ENCODE measurements at places on chromosomes 7 and 10.

- DNase-seq: no peak
Observed at GRCh38 chr7:1883834-1884582, 213.9 kb downstream of the ELFN1 start.

DNA sequence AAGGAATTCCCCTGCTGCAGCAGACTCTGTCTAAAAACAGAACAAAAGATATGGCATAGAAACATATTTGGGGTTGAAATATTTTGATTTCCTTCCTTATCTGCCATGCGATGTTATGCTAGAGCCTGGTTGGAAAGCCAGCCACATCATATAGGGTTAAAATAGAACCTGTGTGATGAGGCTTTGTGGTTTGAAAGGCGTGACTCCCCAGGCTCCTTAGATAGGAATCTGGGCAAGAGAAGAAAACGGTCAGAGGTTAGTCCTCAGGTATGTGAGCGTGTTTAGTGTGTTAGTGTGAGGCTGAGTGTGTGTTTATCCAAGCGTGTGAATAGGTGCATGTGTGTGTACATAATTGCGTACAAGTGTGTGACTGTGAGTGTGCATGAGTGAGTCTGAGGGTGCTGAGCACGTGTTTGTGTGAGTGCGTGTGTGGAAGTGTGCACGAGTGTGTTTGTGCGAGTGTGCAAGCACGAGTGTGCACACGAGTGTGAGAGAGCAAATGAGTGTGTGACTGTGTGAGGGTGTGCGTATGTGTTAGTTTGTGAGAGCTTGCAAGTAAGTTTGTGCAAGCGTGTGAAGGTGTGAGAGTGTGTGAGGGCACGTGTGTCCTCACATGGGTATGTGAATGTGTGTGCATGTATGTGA lies 79.9 kb downstream of the COL26A1 start:
- DNase-seq: no peak

- DNase-seq: no peak
Observed at GRCh38 chr10:63605197-63605967, 84.2 kb downstream of the REEP3 start.

GRCh38 chr7:100892364-100893317 lies 3.0 kb downstream of the ACHE start:
- DNase-seq: no peak

- DNase-seq: no peak
Observed at GRCh38 chr10:11035301-11035991, 17.8 kb downstream of the CELF2 start.

DNA sequence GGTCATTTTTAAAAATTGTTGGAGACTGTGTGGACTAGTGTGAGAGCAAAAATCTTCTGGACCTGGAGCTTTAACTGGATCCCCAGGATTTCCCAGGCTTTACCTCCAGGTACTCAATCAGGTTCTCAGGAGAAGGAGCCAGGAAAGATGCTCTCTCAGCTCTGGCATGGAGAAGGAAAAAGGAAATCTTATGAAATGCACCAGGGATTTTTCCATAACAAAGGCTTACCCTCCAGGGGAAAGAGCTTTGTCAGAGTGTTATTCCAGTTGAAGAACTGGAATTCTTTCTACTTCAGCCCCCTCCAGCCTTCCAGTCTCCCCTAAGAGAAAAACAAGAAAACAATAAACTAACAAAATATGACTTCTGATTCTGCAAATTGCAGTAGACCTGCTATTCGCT lies 436.7 kb upstream of the ANKRD30A start:
- DNase-seq: no peak

GRCh38 chr10:80486785-80487420 lies 32.8 kb downstream of the TSPAN14 start:
- no peak for DNase-seq

DNA sequence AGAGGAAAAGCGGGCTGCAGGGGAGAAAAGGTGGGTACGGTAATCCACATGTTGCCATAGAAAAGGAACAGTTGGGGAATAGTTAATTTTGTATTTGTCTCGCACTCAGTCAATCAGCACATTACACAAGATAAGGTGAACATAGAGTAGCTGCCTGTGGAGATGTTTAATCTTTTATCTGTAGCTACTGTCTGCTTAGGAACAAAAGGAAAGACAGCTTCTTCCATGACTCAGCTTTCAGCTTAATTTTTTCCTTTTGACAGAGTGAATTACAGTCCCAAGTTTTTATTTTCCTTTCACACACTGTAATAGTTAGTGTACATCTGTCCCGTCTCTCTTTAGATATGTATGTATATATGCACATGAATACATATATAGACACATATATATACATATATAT lies 39.3 kb upstream of the PODXL start:
- no peak for DNase-seq

DNA sequence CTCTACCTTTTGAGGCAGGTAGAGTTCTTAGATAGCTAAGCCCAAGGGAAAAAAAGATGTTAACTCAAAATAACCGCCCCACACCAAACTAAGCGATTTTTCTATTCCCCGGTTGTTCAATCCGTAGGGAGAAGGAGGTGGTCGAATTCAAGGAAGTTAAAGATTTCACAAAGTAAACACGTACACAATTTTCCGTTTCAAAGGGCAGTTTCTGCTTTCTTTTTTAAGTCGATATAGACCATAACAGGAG lies 842 bp downstream of the KBTBD2 start:
- no peak for DNase-seq

- no peak for DNase-seq
Observed at GRCh38 chr7:95045236-95045923, 138.0 kb downstream of the PPP1R9A start.

DNA sequence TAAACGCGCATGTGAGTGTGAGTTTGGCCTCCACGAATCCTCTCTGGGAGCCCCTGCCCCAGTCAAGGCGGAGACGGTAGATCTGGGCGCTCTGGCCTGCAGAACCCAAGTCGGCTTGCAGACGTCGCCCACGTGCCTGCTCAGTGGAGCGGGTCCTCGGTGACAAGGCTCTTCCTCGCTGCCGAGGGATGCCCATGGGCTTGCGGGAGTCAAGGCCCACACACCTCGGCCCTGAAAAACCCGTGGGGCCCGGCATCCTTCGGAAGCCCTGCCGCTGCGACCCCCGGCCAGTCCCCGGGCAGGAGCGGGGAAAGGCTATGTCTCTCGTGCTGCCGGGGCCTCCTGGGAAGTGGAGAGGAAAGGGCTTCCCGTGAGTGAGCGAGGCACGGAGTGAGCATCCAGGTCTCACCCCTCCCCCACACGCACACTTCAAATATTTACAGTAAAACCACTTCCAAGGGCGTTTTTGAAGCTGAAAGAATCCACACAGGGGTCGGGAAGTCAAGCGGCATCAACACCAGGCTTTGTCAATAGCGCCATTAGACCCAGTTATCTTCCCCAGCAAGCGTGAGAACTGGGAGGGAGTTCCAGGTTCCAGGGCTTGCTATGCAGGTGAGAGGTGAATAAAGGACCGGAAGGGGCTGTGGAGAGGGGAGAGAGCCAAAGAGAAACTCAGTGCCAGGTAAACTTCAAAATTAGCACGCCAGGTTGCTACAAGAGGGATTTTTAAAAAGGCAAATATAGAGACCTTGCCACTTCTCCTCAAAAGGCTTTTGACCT lies 1.1 kb upstream of the MNX1 start:
- DNase-seq: no peak

DNA sequence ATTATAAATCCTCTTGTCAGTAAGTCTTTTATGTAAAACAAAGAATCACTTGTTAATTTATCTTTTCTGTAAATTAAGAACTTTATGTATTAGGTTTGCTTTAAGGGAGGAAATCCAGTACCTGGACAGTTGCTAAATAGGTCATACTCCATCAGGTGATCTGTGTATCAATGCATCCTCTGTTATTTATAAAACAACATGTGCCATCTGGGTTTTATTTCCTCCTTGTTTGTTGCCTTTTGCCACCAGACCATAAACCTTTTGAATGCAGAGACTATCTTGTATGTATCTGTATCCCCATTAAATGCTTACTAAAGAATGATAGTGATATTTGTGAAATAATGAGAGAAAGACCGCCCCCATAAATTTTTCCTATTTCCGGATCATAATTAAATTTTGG lies 70.0 kb downstream of the SLC35B4 start:
- DNase-seq: no peak

DNA sequence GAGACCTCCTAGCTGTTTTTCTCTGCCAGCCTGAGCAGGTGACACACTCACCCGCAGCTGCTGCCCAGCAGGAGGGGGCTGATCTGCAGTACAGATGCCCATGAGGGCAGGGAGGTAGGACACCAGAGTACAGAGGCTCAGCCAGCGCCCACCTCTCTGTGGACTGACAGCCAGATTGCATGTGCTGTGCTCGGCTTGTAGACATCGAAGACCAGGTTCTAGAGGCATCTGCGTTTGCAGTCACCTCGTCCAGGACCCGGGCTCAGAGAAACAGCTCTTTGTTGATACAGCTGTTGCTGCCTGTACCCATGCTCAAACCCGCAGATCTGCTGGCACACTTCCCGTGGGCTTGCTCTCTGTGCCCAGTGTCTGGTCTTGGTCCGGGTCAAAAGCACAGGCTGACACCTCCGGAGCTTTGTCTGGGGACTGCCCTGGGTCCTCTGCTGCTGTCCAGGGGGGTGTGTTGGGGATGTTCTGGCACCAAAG lies 224.7 kb downstream of the GLRX3 start:
- no peak for DNase-seq

DNA sequence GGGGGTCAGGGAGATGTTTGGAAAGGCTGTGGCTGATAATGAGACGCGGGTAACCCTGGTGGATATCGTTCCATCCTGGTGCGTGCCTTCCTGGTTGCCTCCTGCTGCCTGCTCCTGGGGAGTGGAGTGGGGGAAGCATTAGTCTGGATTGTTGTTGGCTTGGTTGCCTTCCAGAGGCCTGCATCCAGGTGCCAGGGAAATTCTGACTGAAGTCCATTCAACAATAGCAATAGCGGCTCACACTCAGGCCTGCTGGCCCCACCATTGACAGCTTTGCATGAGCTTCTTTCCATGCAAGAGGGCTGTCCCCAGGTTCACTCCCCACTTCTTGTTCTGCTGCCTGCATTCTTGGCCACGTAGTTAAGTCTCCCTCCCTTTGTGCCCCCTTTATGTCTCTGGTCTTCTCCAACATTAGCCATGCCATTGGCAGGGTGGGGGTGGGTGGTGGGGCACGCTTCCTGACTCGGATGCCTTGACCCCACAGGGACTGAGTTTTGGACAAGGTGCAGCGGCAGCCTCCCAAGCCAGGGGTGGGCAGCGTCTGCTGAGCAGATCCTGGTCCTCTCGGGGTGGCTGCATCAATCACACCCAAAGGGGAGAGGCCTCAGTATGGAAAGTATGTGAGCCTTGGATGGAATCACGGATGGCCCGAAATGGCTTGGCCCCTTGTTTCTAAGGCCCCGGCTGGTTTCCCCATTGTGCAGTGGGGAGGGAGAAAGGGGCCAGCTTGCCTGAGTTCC lies 150.2 kb downstream of the GRK5 start:
- no peak for DNase-seq

GRCh38 chr10:34814223-34814912 lies 728 bp downstream of the PARD3 start:
- DNase-seq: no peak

GRCh38 chr10:132537684-132538001 lies at the start of gene INPP5A:
Gene INPP5A (plus strand): TSS chr10:132537787. CDS start chr10:132538097, 310 bp downstream.
- DNase-seq: no peak

GRCh38 chr10:5927306-5927705 lies 37.3 kb downstream of the FBH1 start:
- no peak for DNase-seq

- DNase-seq: peak; percentile 23
Observed at GRCh38 chr10:93813507-93814465, 56.0 kb downstream of the LGI1 start.

DNA sequence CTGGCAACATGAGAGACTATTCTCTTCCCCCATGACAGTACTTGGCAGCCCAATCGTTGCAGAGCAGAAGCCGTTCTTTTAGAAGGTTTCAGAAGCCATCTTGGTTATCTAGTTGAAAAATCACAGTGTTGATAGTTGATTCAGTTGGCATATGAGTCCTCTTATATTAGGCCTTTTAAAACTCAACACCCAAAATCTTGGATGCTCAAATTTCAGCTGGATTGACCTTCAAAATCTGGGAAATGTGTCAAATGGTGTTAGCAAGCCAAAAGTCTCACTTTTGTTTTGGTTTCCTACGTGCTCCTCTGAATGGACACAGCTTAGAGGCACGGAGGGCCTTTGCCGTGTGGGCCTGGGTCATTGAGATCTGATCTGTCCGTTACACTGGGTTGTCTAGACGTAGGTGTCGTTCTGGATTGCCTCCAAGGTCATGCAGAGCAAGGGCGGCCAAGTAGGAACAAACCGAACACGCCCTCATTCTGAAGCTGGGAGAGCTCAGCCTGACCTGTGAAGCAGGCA lies 59.3 kb upstream of the BMPER start:
- no peak for DNase-seq

DNA sequence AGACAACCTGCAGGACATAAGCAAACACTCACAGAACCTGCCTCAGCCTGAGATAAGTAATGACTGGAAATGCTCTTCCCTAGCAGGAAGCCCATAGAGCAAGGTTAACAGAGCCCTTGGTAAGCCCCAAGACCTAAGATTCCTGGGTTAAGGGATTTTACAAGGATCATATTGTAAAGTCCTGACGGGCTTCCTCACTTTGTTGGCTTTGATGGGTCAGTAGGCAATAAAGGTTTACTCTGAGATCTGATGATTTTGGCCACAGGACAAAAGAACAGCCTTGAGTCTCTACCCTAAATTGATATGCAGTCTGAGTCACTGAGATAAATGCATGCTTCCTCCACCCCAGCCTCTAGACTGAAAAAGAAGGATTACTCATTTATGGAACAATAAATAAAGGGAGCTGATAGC lies 270.8 kb downstream of the HTR7 start:
- no peak for DNase-seq

GRCh38 chr7:149845257-149845980 lies 7.2 kb downstream of the ZNF862 start:
- no peak for DNase-seq

GRCh38 chr10:43037440-43037839 lies 39.4 kb upstream of the RET start:
- DNase-seq: no peak

DNA sequence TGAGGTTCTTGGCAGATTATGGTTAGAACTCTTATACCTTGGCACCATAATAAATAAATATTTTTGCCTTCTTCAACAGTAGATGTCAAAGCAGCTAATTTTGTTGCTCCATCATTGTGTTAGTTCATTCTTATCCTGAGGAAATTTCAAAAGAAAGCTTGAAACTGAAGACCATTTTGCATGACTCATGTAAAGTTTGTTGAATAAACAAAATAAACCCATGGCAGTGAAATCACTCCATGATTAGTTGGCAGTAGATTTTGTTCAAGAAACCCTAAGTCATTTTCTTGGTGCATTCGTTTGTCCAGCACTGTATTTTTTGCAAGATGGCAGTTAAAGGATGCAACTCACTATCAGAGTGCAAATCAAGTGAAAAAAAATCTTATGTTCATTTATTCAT lies 91.6 kb downstream of the HECW1 start:
- DNase-seq: no peak

DNA sequence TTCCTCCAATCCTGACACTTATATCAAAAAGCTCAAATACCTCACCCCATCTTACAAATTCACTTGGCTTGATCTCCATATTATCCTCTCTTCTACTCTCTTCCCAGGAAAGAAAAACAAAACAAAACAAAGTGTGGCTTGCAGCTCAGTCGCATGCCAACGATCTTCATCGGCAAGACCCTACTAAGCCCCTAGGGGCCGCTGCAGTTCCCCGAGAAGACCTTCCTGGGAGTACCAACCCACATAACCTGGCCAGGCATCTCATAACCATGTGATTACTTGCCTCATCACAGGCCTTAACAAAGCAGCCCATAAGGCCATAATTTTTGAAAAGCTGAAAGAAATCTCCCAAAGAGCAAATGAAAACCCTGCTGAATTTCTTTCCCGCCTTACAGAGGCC lies 103.7 kb downstream of the ZNF92 start:
- DNase-seq: no peak

- no peak for DNase-seq
Observed at GRCh38 chr10:87589645-87590051, 70.0 kb upstream of the PAPSS2 start.

GRCh38 chr10:52900593-52900992 lies 128.0 kb upstream of the MBL2 start:
- DNase-seq: no peak

All from activated CD4-positive, alpha-beta T cell treated with anti-CD3 and anti-CD28 coated beads, Interleukin-2, amount 50 U/mL, for 24 hours (primary cell).